ENCODE measurements at places on chromosomes 1 and 21.

- no peak for DNase-seq
These were observed 145.4 kb downstream of the PLXNA2 start for GRCh38 chr1:208098773-208099172.

- no peak for DNase-seq
These were observed at the start of gene RHBDL2 for GRCh38 chr1:38941527-38942019. RHBDL2 (minus strand) TSS chr1:38941830; CDS start chr1:38919212, 22,618 bp downstream.

DNA sequence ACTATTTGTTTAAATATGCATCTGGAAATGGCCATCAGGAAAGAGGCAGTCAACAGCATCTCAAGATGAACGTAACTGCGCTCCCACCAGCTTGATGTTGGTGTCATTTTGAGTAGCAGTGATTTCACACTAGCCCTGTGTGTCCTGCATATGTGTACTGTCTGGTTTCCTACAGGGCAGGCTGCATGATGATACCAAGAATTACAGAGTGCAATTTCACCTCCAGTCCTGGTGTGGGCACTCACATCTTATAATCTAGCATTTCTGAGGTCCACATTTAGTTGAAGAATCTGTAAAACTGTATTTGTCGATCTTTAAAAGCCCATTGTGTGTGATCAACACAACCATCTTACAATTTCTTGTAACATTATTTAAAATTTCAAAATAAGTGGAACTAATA is 336.4 kb downstream of the PAPPA2 start:
- DNase-seq, result no peak

DNA sequence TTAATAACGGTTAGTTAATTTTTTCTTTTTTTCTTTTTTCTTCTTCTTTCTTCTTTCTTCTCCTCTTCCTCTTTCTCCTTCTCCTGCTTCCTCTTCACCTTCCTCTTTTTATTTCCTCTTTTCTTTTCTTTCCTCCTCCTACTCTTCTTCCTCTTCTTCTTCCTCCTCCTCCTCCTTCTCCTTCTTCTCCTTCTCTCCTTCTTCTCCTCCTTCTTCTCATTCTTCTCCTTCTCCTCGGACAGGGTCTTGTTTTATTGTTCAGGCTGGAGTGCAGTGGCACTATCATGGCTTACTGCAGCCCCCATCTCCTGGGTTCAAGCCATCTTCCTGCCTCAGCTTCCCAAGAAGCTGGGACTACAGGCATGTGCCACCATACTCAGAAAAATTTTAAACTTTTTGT is 13.4 kb upstream of the ACBD3 start:
- no peak for DNase-seq

DNA sequence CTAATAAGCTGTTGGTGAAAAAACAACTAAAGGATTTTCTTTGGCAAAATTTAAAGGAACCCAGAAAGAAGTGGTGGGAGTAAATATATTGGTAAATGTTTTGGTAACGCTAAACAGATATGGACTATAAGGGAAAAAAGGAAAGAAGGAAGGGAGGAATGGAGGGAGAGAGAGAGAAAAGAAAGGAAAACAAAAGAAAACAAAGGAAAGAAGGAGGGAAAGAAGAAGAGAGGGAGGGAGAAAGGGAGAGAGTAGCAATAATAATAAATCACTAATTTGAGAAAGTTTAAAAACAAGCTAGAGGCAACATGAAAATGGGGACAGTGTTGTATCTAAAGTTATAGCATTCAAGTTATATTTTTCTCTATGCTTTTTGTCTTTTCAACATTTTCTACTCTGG is 43.6 kb upstream of the RCOR3 start:
- DNase-seq, result no peak

- no peak for DNase-seq
These were observed 88.1 kb upstream of the C1orf21 start for GRCh38 chr1:184298440-184299405.

GRCh38 chr1:10155087-10155712 is 55.2 kb upstream of the KIF1B start:
- no peak for DNase-seq

DNA sequence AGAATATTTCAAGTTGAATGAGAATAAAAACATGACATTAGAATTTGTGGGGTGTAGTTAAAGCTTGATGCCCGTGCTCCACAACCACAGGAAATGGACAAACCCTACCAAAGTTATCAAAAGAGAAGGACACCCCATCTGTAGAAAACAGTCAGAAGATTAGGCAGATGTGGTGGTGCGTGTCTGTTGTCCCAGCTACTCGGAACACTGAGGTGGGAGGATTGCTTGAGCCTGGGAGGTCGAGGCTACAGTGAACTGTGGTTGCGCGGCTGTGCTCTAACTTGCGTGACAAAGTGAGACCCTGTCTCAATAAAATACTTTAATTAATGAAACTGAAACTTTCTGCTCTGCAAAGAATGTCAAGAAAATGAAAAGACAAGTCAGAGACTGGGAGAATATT is 1.5 kb upstream of the SPATC1L start:
- no peak for DNase-seq

Data from T-helper 2 cell (primary cell).